GOT3 (cell line): ENCODE measurements at places on chromosomes 4 and X.

GRCh38 chr4:7355795-7356194 lies 78.9 kb downstream of the PSAPL1 start:
- DNase-seq = no peak

- DNase-seq = no peak
Observed at GRCh38 chr4:113407409-113407808, 354.1 kb downstream of the CAMK2D start.

GRCh38 chr4:123613586-123614344 lies 217.2 kb downstream of the SPRY1 start:
- DNase-seq = no peak

DNA sequence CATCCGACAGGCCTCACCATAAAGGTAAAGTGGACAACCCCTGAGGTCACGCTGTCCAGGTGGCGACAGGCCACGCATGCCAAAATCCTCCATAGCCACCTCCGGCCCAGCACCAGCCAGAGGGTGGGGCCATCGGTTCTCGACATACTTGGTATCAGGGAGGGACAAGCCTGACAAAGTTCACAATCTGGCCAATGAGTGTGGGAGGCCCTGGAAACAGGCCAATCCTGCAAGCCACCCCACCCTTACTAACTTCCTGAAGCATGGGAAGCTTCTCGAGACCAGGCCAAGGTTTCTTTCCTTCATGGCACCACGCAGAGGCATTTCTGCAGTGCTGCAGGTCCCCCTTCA lies 73.8 kb downstream of the MTMR1 start:
- no peak for DNase-seq

DNA sequence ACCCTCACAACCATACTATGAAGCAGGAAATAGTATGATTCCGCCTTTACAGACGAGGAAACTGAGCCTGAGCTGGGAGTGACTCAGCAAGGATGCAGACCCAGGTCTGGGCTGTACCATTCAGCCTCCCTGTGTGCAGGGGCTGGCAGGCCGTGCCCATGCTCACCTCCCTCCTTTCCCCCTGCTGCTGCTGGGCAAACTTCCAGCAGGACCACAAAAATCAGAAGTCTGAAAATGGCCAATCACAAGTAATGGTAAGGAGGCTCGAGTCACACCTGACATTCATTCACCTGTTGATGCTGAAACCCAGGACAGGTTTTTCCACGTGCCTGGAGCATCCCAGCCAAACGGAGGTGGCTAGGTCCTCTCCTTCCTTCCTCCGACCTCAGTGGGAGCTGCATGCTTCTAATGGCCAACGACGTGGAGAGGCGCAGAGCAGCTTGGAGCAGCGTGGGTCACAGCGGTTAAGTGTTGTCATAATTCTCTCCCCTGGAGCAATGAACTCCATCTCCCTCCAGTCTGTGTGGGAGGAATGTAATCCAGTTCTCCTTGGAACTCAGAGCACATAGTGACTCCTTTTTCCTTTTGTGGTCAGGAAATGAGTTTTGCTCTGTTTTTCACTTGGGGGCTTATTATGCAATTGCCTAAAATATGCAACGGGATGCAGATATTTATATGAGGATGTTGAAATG lies 371.7 kb downstream of the BCOR start:
- no peak for DNase-seq

DNA sequence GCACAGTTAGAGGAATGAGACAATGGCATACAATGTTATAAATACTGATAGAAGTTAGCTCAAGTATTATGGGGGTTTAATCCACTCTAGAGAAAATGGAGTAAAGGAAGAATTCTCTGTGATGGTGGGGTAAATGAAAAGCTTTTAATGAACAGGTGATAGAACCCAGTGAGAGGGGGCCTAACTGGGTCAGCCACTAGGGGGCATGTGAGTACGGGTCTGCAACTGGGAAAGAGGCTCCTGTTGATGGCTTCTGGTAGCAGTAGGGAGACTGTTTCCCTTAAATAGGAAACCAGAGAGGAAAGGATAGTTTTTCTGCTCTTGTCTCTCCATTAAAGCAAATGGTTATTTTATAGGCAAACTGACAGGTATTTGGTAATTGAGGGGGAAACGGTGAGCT lies 132.8 kb upstream of the GPR101 start:
- DNase-seq = no peak

GRCh38 chrX:43813898-43814297 lies 68.4 kb downstream of the MAOB start:
- DNase-seq = no peak
